Heart right ventricle (tissue), 16 donors: ENCODE measurements at places on chromosomes 3 and 15. TPM values are rescaled to one million over a fixed set of nuclear protein-coding genes. Genes with fewer than 3 reads are reported as not detected.

The TPRG1 gene
- polyA plus RNA-seq = 0.73 TPM

The NME9 gene
- polyA plus RNA-seq = 0.15 TPM

The XCR1 gene
- not detected for polyA plus RNA-seq

The PPP1R14D gene
- polyA plus RNA-seq = not detected

The CDCP1 gene
- 0.37 TPM for polyA plus RNA-seq

The LRRC34 gene
- 4.4 TPM for polyA plus RNA-seq

The CERS3 gene
- 0.03 TPM for polyA plus RNA-seq

The LINGO1 gene
- polyA plus RNA-seq = 1.3 TPM

The TRH gene
- polyA plus RNA-seq = not detected

The RARB gene
- polyA plus RNA-seq = 6.5 TPM

The ACAN gene
- 0.66 TPM for polyA plus RNA-seq

The PRSS50 gene
- 0.88 TPM for polyA plus RNA-seq

The CYP8B1 gene
- polyA plus RNA-seq = not detected

The CLDN1 gene
- 0.29 TPM for polyA plus RNA-seq

The PTH1R gene
- 12.8 TPM for polyA plus RNA-seq
